ENCODE measurements at places on chromosomes 4 and X.

DNA sequence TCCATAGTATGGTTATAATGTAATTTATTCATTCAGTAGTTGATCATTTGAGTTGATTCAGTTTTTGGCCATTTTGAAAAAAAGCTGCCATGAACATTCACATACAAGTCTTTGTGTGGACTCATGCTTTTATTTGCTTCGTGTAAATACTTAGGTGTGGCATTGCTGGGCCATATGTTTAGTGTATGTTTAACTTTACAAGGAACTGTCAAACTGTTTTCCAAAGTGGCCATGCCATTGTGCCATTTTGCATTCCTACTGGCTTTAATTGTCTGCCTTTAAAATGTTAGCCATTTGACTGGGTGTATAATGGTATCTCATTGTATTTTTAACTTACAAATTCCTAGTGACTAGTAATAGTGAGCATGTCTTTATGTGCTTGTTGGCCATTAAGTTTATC is 8.8 kb downstream of the MTM1 start:
- DNase-seq: no peak

GRCh38 chrX:118225711-118226428 is 109.3 kb upstream of the KLHL13 start:
- DNase-seq: no peak

- DNase-seq: no peak
Observed at GRCh38 chrX:134146493-134146892, 90.5 kb upstream of the CCDC160 start.

GRCh38 chr4:82784681-82785610 is 13.7 kb downstream of the SCD5 start:
- DNase-seq: peak; percentile 34

- DNase-seq: no peak
Observed at GRCh38 chr4:122899682-122900081, 22.7 kb downstream of the NUDT6 start.

DNA sequence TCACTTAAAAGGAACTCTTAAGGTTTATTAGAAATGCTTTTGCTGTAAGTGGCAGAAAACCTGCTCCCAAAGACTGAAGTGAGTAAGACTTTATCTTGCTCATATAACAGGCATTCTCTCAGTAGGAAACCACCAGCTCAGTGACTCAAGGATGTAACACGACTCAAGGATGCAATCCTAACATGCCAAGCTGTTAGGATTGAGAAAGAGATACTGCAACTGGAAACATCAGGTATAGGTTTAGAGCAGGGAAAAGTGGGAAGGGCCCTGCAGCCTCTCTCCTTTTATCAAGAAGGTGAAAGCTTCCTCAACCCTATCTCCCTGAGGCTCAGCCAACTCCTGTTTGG is 11.9 kb upstream of the SLC9A7 start:
- no peak for DNase-seq

GRCh38 chr4:90958256-90958895 is 831.2 kb downstream of the CCSER1 start:
- no peak for DNase-seq

Data from DMS79 treated with DMSO at 0.1 percent for 48 hours (cell line).